A673 (cell line): ENCODE measurements at places on chromosomes 3 and 15. TPM values are rescaled to one million over a fixed set of nuclear protein-coding genes. Genes with fewer than 3 reads are reported as not detected.

GRCh38 chr3:80556763-80557162, 789.0 kb upstream of the ROBO1 start:
- no peaks in the 10 kb centered on the region for H3K27me3 ChIP-seq
- no peak for DNase-seq

- no peaks in the 10 kb centered on the region for H3K4me1 ChIP-seq
- H3K27ac ChIP-seq: no peak overlapping the region
- H3K4me3 ChIP-seq: no peak overlapping the region
- H3K27me3 ChIP-seq: no peaks in the 10 kb centered on the region
- DNase-seq: no peak
These were observed 844.9 kb upstream of the SEMA6D start for GRCh38 chr15:46872286-46872980.

Gene GAP43
- total RNA-seq: 31.6 and 42.0 TPM in 2 replicates

- H3K4me3 ChIP-seq: no peak overlapping the region
- no peaks in the 10 kb centered on the region for H3K36me3 ChIP-seq
- H3K4me1 ChIP-seq: no peaks in the 10 kb centered on the region
- no peak overlapping the region for H3K27ac ChIP-seq
These were observed 10.8 kb downstream of the MINAR1 start for GRCh38 chr15:79442911-79443310.

GRCh38 chr3:135792858-135793475, 172.6 kb upstream of the PPP2R3A start:
- H3K4me1 ChIP-seq: no peaks in the 10 kb centered on the region
- H3K27ac ChIP-seq: no peak overlapping the region
- no peaks in the 10 kb centered on the region for H3K36me3 ChIP-seq
